ENCODE measurements at places on chromosomes 12 and 14.

DNA sequence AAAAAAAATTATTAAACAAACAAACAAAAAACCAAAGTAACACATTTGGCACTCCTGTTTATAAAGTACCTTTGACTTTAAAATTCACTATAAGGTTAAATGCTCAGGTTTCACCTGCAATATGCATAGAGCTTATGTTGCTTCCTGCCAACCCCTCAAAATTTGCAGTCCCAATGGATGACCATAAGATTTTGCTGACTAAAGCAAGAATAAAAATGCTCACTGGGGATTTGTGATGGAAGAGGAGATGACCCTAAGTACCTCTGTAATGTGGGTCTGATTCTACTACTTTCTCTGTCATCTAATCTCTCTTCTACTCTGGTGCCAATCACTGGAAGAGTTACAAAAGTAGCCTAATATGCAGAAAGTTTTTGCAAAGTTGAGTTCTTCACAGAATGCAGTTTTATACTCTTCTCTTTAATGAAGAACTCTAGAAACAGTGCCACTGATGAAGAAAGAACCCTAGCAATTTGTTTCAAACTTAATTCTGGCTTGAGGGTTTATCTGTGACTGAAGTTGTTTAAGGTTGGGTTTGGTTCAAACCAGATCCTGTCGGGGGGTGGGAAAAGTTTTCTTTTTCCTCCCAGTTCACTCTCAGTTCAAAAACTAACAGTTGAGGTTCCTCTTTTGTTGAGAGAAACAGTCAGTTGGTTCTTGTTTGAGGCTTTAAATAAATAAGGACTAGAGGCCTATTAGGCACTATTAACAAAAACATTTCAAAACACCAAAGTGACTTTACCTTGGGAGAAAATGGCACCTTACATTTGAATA is 10.9 kb downstream of the WASHC3 start:
- DNase-seq, result no peak

GRCh38 chr12:4960547-4960946 is 50.8 kb downstream of the KCNA1 start:
- no peak for DNase-seq

DNA sequence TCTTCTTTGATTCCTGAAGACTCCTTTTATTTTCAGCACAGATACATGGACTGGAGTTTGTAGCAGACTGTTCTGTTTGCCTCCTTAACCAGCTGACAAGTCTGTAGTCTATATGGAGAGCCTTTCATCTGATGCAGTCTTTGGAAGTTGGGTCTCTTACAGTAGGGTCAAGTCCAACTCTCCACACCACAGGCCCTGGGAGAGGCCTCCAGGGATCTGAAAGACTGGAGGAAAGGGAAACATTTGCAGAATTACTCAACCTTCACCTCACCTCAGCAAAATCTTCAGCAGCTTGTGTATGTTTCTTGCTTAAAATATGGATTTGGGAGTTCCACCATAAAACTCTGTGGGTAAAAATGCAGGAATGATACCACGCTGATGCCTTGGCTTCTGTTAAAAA is 188.4 kb downstream of the MSRB3 start:
- no peak for DNase-seq

GRCh38 chr14:34220921-34221320 is 241.1 kb downstream of the SPTSSA start:
- peak; percentile 30 for DNase-seq

DNA sequence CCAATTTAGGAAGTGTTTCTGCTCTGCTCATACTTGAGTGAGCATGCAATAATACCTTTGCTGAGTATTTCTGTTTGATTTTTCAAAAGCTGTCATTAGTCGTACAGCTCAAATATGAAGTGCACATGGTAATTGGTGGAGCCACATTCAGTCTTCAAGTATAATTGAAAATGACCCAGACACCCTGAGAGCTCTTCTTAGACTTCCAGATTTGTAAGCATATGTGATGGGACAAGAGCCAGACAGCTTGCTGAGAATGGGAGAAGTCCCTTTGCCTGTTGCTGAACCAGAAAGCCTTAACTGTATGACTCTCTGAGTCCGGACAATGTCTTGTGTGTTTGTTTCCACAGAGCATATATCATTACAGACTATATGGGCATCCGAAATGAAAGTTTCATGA is 307.3 kb downstream of the TMEM117 start:
- DNase-seq, result no peak
